Activated T-cell treated with anti-CD3 and anti-CD28 coated beads, Interleukin-2, amount 50 U/mL, for 1 hour (primary cell): ENCODE measurements at places on chromosomes 4 and X.

GRCh38 chrX:7286168-7286837, 138.3 kb upstream of the PUDP start:
- no peak for DNase-seq

GRCh38 chrX:151694661-151695582, at the start of gene PRRG3:
PRRG3 (plus strand) TSS chrX:151695458; CDS start chrX:151698815, 3,357 bp downstream.
- DNase-seq: no peak

DNA sequence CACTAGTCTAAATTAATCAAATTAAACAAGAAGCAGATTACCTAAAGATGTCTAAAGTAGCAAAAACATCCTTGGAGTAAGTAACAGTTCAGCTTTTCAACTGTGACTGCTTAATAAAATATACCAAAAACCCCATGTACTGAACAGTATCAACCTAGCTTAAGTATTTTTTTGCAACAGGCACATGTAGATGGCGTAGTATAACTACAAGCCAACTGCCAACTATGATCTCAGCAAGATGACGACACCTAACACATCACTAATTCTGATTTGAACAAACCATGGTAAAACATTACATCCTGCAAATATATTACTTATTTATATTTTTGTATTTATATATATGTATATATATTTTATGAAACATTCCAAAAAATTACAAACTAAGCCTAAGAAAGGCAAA, 24.5 kb downstream of the DHX15 start:
- DNase-seq: no peak

DNA sequence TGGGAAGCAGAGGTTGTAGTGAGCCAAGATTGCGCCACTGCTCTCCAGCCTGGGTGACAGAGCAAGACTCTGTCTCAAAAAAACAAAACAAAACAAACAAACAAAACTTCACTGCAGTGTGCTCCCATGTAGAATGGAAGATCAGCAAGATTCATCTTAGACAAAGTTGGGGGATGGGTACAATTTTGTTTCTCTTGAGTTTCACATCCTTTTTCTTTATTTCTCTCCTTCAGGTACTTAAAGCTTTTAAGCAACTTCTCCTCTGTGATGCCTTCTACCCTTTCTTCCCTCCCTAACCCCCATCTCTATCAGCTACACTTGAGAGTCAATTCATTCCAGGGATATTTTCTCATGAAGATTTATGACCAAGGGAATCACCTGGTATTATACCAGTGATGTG, 15.5 kb upstream of the RBBP7 start:
- no peak for DNase-seq

DNA sequence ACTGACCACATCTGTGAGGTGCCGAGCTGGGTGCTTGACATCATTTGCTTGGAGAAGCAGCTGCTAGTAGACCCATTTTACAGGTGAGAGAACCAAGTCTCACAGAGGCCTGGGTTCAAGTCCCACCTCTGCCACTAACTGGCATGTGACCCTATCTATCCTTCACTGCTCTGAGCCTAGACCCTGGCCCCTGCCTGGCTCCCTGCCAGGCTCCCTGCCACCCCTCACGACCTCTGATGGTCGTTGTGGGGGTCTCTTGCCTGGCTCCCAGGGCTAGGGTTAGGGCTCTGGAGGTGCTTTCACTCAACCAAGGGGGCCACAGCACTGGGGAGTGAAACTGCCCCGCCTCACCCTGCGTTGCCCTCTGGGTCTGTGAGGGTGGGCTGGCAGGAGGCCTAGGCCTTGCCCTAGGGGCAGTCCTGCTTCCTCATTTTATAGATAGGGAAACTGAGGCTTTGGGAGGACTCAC, 7.2 kb upstream of the ADD1 start:
- peak; percentile 16 for DNase-seq

GRCh38 chr4:6575503-6576240, 683 bp downstream of the MAN2B2 start:
- no peak for DNase-seq

GRCh38 chrX:41599507-41599906, 89.3 kb upstream of the GPR34 start:
- DNase-seq: no peak

GRCh38 chrX:41236629-41237028, 97.3 kb upstream of the DDX3X start:
- DNase-seq: no peak

DNA sequence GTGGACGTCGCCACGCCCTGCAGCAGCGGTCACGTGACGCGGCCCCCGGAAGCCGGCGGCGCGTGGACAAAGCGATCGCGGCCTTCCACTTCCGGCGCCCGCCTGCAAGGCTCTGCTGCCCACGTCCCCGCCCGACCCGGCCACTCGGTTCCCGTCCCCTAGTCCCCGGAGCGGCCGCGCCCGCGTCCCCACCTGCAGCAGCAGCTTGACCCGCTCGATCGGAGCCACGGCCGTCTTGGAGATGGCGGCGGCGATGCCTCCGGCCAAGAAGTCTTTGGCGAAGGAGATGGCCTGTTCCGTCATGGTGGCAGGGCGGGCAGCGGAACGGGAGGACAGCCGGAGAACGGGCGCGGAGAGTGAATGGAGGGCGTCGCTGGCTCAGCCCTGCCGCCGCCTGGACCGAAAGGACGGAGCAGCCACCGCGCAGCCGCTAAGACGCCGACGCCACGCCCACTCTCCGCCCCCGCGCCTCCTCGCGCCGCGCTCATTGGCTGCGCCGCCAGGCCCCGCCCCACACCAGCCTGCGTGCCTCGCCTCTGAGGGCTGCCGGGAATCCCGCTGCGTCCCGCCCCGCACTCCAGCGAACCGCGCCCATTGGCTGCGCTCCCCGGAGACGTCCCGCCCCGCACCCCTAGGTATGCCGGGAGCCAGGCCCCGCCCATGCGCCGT, at the start of gene SLC25A6:
SLC25A6 (minus strand) TSS at position 407 of the 669 bp plus-strand sequence; CDS start at position 303, 104 bp downstream.
- peak; percentile 100 for DNase-seq

DNA sequence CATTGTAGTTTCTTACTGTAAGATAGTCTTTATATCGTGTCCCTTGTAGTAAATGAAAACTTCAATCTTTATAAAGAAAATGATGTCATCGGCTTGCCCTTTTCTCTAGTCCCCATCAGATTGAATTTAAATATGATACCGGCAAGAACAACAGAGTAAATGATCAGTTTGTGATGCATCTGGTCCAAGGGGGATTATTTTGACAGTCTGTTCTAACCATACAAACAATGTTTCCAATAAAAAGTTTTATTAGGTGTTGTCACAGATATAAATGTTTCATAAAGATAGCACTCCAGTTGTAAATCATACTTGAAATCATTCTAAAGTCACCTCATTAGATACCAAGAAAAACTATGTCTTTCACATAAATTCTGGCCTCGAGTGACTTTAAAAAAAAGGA, 72.3 kb downstream of the SLC9A6 start:
- no peak for DNase-seq

- no peak for DNase-seq
Observed at GRCh38 chr4:145451895-145452294, 29.8 kb upstream of the SMAD1 start.

DNA sequence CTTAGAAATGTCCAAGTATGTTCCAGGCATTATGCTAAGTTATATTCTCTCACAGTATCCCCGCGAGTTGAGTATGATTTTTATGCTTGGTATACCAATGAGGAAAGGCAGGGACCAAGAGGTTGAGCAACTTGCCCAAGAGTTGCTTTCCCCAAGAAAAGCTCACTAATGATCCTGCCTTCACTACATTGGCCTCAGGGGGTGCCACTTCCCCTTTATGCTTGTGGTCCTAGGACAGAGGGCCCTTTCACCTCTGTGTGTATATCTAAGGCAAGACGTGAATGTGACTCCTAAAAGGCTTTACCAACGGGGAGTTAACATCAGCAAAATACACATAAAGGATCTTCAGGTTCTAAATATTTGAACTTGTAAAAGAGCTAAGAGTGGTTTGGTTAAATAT, 164.4 kb upstream of the CPEB2 start:
- DNase-seq: no peak

DNA sequence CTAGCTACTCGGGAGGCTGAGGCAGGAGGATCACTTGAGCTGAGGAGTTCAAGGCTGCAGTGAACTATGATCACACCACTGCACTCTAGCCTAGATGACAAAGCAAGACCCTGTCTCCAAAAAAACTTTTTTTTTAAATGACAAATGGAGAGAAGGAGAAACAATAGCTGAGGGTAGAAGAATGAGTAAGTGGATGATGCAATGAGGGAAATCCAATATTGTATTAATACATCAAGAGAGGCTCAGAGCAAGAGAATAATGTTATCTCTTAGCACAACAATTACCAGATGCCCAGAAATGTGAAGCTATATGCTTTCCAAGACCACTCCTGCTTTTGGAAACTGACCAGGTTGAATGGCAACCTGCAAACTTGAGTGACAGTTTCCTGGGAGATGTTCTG, 19.9 kb upstream of the GPR173 start:
- no peak for DNase-seq

GRCh38 chr4:133148690-133149363, at the start of gene PCDH10:
PCDH10 (plus strand) TSS chr4:133149294; CDS start chr4:133150141, 847 bp downstream.
- no peak for DNase-seq

DNA sequence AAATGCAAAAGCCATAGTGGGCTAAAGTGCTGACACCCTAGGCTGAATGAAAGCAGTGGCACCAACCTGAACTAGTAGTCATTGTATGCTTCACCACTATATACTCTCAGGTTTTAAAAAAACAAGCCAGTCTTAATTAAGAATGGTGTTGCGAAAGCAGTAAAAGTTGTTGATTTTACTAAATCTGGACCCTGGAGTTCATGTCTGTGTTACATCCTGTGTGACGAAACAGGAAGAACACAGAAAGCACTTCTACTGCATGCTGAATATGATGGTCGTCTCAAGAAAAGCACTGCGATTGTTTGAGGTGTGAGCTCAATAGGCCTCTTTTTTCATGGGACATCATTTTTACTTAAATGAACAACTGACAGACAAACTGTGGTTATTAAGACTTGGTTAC, 24.2 kb upstream of the GDPD2 start:
- no peak for DNase-seq

GRCh38 chr4:183789657-183790056, 115.5 kb upstream of the STOX2 start:
- DNase-seq: no peak

DNA sequence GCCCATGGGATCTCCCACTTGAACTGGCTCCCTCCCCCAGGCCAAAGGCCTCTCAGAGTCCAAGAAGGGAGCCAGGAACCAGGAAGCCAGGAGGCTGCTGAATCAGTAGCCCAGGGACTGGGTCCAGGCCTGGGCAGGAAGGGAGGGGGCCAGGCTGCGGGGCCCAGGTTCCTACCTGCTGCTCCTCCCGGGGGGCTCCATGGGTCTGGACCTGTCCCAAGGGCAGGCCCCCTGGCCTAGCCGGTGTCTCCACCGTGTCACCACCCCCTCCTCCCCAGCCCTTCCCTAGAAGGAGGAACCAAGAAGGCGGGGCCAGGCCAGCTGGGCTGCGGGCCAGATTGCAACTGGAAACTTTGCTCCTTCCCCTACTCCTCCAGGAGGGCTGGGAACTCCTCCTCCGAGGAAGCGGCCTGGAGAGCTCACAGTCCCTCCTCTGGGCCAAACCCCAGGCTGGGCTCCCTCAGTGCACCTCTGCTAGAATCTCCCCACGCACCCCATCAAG, at the start of gene IQSEC2:
IQSEC2 (minus strand) TSS at position 264 of the 502 bp plus-strand sequence.
- DNase-seq: no peak

DNA sequence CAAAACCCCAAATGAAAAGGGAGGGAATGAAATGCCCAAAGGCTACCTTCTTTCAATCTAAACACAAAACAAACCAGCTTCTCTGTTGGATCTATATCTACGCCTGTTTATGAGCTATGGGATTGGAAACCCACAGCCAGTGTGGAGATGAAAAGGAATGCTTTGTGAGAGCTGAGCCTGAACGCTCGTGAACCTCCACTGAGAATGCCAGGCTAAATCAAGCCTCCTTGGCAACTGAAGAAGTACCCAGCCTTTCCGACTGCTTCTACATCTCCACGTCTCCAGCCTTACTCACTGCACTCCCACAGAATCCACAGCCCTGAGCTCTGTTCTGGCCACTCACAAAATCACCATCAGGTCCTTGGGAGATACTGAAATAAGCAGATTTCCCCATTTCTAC, 31.8 kb downstream of the PROM1 start:
- DNase-seq: no peak

- no peak for DNase-seq
Observed at GRCh38 chr4:53959343-53960120, 104.9 kb downstream of the CHIC2 start.

- no peak for DNase-seq
Observed at GRCh38 chr4:123378794-123379193, 17.8 kb upstream of the SPRY1 start.

DNA sequence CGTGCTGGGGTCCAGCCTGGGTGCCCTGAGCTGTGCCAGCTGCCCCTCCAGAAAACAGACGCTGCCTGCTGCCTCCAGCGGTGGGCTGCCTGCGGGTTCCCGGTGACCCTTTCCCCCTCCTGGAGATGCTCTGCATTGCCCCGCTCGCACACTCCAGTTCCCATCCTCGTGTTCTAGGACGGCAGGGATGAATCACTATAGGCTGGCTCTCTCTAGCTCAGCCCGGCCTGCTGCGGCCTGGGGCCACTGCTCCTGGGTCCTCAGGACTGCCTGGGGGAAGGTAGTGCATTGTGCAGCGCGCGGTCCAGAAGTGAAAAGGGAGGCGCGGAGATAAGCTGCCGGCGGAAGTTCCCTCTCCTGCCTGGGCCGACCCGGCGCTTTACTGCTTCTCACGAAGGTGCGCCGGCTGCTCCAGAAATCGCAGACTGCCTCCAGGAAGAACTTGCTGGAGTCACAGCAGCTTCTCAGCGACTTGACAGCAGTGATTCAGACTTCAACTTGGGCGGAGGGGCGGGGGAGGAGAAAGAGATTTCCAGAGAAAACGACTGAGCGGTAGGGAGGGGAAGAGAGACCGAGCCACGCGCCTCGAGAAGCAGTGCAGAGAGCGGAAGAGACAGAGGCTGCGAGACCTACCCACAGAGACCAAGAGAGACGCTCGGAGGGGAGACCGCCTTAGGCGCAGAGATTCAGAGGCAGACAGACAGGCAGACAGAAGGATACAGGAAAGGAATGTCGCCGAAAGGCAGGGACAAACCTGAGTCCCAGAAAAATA, 6.7 kb upstream of the MSX1 start:
- DNase-seq: no peak

GRCh38 chrX:137432609-137433008, 133.3 kb upstream of the ZIC3 start:
- DNase-seq: no peak

GRCh38 chrX:97563531-97564133, 679.9 kb downstream of the RPA4 start:
- DNase-seq: peak; percentile 23

GRCh38 chr4:102390438-102390837, 45.2 kb upstream of the SLC39A8 start:
- no peak for DNase-seq

- DNase-seq: no peak
Observed at GRCh38 chr4:169070895-169071218, 60.8 kb upstream of the CBR4 start.

GRCh38 chr4:168273838-168274237, 44.7 kb downstream of the DDX60 start:
- no peak for DNase-seq

GRCh38 chr4:113468165-113469022, 293.1 kb downstream of the CAMK2D start:
- no peak for DNase-seq

DNA sequence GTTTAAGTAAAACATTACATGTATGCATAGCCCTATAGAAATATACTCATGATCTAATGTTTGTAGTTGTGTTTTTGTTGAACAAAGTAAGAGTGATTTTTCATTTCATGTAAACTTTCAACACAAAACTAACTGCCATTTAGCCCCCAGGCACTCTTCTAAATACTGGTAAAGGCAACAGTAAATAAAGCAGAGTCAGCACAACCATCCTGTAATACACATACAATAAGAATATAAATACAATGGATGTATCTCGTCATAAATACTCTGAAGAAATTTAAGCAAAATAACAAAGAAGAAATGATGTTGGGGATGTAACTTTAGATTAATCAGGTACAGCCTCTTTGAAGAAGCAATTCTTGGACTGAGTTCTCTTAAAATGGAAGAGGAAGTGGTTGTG, 821.2 kb downstream of the ARAP2 start:
- no peak for DNase-seq
